Eye (tissue), 1 donor: ENCODE measurements at places on chromosomes 6 and 20.

GRCh38 chr6:44772838-44773237 lies 385.3 kb downstream of the CDC5L start:
- DNase-seq: no peak

- no peak for DNase-seq
These were observed 33.9 kb upstream of the FAM83D start for GRCh38 chr20:38892091-38892981.

- DNase-seq: peak; percentile 90
These were observed 14.3 kb upstream of the SPAG4 start for GRCh38 chr20:35600993-35601973.

DNA sequence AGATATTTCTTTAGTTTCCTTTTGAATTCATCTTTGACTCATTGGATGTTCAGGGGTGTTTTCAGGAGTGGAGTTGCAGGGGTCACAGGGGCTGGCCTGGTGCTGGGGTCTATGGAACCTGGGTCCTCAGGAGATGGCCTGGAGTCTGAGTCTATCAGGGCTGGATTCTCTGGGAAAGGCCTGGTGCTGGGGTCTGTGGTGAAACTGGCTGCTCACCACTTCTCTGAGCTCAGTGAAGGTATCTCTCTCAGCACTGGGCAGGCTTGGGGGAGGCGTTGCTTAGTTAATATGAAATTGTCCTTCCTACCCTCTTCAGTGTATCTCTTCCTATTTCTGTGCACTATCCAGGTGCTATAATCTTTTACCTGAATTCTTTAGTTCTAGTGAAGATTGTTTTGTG lies 83.1 kb upstream of the SLC24A3 start:
- no peak for DNase-seq

DNA sequence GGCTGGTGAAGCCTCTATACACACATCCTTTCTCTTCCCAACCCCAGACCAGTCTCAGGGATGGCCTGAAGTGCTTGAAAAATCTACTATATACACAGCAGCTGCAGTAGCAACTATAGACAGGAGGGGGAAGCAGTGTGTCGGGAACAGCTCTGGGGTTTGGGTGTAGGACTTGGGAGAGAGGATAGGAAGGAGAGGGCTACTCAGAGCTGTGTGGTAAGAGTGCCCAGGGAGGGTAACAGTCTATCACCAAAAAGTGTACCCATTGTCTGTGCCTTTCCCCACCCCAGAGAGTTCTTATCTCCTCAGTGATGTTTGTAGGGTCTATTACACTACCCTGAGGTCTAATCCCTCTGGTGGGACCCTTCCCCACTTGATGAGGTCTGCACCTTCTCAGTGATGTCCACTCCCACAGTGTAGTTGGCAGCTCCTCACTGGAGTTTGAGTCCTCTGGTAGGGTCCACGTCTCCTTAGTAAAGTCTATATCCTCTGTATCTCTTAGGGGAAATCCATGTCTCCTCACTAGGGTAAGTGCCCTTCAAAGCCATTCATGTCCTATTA lies 1.5 kb upstream of the GGT7 start:
- DNase-seq: peak; percentile 92

DNA sequence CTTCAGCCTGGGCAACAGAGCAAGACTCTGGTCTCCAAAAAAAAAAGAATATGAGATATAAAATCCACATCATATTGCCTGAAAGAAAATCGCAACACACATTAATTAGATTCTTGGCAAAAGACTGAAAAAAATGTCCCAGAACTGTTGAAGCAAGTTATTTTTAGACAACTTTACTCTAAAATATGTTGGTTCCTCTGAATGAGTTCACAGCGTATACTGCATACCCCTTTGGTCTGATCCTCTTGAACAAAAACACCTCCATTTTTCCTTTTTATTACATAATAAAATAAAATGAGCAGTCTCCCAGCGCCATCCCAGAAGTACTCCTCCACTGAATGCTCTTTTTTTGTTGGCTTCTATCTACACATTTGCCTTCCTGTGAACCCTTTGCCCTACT lies 126.0 kb upstream of the TMEM170B start:
- no peak for DNase-seq

DNA sequence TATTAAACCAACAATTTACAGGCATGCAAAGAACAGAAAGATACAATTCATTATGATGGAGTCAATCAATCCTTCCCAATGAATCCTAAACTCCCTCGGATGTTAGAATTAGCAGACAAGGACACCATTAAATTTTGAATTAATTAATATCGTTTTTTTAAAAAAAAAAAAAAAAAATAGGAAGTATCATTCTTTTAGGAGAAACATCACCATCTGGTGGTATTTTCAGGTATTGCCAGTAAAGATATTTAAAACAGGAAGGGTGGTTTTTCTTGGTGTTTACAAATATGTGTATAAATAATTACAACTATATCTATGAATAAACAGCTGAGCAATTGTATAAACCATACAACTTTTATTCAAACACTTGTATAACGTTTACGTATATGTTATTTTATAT lies 564.4 kb downstream of the HAO1 start:
- DNase-seq: peak; percentile 56

DNA sequence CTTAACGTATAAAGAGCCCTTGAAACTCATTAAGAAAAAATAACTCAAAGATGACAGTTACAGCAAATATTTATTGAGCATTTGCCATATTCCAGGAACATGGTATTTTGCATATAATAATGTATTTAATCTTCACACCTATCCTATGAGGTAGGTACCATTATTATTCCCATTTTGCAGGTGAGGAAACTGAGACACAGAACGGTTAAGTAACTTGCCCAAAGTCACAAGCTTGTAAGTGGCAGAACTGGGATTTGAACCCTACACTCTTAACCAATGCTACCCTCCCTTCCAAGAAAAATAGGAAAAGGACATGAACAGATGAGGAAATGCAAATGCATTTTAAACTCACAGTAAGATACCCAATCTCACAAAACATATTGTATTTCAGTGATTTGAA lies 5.3 kb upstream of the UBE2V1 start:
- DNase-seq: no peak

GRCh38 chr6:31651602-31652191 lies 764 bp downstream of the BAG6 start:
- no peak for DNase-seq

- no peak for DNase-seq
These were observed 10.2 kb upstream of the MYT1 start for GRCh38 chr20:64153861-64154589.

GRCh38 chr20:37850036-37850592 lies 52.8 kb upstream of the VSTM2L start:
- DNase-seq: no peak

DNA sequence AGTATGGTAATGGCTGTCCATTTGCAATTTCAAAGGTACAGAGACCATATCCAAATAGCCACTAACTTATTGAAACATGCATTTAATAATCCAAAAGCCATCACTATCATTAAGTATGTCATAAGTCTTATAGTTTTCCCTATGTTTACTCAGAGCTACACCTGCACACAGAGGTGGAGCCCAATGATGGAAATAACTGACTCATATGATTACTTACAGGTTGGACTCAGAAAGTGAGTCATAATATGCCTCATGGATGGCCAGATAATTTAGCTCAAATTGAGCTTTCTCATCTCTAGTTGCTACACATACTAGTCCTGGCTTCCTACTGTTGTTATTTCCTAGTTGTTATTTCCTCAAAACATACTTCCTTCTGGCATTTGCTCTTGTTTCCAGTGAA lies 104.4 kb upstream of the KHDRBS2 start:
- DNase-seq: no peak

- no peak for DNase-seq
These were observed 26.4 kb downstream of the PSMG4 start for GRCh38 chr6:3285049-3285639.

- DNase-seq: no peak
These were observed 251.7 kb downstream of the ALDH8A1 start for GRCh38 chr6:134698228-134698627.

DNA sequence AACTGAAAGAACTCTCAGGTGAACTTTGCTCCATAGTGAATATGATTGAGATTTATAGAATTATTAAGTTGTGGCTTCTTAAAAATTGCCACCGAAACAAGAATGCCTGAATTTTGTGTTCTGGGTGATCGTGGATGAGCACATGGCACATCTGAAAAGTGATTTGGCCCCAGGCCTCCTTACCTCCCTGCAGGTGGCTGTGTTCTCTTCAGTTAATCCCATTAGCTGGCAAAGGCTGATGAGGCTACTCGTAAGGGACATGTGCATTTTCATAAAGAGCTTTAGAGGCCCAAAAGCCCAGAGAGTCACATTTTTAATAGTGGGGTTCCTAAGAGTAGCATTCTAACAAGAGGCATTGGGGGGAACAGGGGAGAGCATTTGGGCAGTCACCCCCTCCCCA lies 22.6 kb downstream of the GNAS start:
- DNase-seq: no peak

- DNase-seq: no peak
These were observed 10.9 kb upstream of the GLP1R start for GRCh38 chr6:39037707-39038106.

DNA sequence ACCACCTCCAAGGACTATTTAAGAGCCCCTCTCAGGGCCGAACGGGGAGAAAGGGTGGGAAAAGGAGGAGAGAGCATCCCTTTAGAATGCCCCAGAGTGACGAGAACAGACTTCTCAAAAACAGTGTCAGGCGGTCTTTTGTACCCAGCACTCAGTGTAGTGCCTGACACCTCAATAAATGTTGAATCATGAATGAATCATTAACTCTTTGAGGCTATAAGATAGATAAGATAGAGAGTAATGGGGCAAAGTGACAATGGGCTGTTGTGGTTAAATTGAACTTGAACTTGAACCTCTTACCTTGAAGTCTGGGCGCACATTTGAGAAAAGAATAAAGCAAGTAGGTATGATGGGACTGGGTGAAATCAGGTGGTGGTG lies 7.4 kb downstream of the TCF21 start:
- no peak for DNase-seq

DNA sequence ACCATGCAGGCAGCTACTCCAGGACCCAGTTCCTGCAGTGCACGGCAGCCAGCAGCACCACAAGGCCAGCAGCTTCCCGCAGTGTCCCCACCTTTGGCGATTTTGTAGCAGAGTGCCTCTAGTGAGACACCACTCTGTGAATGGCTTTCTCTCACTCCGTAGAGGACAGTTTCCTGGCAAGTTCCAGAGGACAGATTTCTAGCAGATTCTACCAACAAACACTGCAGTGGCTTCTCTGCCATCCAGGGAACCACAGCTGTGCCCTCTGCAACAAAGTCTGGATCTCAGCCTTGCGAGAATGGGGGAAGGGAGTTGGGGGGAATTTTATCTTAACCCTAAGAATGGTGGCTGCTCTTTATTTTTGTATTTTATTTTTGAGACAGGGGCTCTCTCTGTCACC lies 28.7 kb downstream of the SNHG17 start:
- no peak for DNase-seq

- DNase-seq: peak; percentile 94
These were observed 405 bp upstream of the RNF182 start for GRCh38 chr6:13924146-13924948.

DNA sequence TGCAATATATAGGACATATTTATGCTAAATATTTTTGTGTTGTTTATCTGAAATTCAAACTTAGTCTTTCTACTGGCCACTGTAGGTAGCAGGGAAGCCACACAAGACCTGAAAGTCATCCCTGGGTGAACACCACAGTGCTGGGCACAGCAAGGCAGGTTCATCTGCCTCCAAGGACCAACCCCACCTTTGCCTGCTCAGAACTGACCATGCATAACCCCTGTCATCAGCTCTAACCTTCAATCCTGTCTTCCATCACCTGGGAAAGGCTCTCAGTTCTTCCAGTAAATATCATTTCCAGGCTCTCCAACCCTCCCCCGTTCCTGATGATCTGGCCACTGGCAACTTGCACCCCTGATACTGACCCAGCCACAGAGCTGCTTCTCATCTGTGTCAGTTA lies 32.7 kb upstream of the CST7 start:
- DNase-seq: no peak

DNA sequence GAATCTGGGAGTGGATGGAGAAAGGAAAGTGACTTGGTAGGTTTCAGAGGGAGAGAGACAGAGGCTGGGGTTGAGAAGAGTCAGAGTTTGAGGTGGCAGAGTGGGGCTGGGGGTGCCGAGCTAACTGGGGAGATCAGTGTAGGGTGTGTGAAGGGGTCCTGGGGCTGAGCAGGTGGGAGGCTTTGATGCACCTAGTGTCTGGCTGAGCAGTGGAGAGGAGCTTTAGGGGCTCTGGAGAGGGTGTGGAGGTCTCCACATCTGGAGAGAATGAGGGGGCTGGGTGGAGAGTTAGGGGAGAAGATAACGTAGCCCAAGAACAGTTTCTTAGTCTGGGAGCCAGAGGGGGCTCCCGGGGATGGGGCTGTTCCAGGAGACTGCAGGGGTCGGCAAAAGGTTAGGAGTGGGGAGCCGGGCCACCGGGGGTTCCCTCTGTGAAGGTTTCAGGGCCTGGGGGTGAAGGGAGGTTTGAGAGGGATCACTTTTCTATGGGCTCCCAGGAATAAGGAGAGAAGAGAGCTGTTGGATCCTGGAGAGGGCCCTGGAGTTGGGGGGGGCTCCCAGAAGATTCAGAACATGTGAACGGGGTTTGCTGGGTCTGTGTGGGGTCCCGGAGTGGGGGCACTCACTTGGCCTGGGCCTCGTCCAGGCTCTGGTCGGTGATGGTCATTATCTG lies 797 bp downstream of the PBX2 start:
- DNase-seq: peak; percentile 47

GRCh38 chr6:135555550-135555949 lies 58.0 kb upstream of the AHI1 start:
- DNase-seq: no peak

DNA sequence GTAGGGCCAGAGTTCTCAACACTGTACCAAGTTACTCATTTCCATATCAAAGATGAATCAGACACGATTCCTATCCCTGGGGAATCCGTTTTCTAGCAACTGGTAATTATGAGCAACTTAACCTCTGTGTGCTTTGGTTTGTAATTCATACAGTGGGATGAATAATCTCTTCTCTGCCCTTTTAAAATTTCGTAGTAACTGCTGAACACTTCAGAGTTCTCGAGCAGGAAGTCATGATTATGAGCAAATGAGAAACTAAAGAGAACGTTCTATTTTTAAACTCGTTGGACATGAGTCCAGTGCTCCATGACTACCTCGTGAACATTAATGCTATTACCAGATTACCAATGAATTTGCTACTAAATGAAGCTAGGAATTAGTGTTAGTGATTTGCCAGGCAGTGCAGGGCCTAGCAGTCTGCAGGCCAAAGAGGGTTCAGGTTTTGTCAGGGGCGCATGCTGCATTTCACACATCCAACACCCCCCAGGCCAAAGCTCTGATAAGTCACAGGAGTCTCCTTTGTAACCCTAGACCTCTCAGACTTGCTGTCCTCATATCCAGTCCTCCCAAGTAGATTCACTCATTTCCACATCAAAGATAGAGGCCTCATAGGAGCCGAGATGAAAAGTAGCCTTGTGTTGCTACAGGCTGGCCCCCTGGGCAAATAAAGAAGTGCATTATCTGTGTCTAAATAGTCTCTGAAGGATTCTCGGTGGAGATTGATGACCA lies 45.8 kb upstream of the VSTM2L start:
- no peak for DNase-seq
